ENCODE measurements at places on chromosomes 7 and 10.

DNA sequence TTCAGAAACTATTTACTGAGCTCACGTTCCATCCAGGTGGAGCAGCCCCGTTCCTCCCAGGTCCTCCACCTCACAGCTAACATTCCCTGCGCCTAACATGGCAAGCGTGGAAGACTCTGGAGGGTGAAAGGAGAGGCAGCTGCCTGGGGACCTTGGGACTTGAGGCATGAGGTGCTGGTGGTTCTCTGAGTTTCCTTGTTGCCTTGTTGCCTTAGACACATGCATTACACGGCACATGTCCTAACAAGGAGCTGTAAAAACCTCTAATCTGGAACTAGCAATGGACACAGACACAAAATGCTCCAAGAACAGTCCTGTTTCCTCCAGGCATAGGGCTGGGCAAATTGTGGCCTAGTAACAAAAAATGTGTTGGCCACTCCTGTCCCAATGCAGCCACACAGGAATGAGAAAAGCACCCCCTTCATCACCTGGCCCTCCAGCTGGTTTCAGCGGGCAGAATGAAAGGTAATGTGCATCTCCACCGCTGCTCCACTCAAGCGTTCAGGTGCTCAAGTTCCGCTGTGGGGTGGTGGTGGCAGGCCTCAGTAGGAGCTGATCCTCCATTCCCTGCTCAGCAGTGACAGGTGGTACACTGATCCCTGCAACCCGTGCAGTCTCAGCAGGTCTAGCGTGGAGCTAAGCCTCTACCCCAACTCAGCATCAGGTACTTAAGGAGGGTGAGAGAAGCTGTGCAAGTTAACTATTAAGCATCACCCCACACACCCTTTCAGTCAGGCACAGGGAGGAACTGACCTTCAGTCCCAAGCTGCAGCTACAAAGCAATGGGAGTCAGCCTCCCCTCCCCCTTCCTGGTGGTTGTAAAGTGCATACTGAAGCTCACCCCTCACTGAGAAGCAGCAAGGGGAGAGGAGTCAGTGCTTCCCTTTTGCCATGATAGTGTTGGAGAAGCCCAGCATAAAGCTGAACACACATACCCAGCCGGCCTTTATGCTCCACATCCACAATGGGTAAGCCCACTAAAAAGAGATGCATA is 382.8 kb downstream of the SDK1 start:
- no peak for DNase-seq

DNA sequence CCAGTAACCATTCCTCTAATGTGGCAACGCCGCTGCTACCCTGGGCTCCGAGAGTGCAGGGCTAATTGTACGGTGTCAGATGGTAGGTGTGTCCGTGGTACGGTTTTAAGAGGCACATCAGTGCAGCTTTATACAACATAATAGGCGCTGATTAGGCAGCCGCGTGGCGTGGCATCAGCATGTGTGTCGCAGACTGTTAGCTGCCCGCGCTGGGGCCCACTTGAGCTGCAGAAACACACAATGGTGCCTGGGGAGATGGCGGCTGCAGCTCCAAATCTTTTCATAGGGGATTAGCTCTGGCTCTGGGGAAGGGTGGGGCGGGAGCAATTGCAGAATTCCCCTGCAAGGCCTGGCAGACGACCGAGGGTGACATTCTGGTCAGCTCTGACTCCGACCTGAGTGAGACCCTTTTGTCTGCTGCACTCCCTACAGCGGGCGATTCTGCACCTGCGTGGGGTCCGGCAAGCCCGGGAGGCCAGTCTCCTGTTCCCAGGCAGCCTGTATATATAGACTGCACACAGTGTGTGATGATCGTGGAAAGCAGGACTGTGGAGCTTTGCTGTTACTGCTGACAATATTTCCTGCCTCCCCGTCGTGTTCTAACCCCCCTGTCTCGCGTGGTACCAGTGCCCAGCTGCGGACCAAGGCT is 722.7 kb upstream of the CELF2 start:
- DNase-seq = no peak

DNA sequence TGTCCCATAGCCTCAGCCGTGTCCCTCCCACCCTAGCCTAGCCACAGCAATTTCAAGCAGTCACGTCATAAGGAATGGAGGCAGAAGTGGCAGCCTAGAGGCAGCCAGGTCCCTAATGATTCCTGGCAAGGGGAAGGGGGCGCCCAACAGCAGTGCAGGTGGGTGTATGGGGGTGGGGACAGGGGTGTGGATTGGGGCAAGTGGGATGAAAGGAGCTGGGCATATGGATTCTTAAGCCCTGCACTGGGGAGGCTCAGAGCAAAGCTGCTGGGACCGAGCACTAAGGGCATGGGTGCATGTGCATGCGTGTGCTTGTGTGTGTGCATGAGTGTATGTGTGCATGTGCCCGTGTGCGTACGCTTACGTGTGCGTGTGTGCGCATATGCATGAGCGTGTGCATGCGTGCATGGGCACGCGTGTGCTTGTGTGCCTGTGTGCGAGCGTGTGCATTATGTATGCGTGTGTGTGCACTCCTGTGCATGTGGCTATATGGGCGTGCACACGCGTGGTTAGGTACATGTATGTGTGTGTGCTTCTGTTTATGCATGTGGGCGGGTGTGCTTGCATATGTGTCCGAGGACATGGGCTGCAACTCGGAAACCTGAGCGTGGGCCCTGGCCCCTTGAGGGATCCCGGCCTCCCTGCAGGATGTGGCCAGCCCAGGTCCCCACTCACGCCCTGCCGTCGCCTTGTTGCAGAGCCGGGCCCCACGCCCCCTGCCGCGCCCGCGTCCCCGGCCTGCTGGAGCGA is 34.1 kb downstream of the SH2B2 start:
- DNase-seq = no peak

DNA sequence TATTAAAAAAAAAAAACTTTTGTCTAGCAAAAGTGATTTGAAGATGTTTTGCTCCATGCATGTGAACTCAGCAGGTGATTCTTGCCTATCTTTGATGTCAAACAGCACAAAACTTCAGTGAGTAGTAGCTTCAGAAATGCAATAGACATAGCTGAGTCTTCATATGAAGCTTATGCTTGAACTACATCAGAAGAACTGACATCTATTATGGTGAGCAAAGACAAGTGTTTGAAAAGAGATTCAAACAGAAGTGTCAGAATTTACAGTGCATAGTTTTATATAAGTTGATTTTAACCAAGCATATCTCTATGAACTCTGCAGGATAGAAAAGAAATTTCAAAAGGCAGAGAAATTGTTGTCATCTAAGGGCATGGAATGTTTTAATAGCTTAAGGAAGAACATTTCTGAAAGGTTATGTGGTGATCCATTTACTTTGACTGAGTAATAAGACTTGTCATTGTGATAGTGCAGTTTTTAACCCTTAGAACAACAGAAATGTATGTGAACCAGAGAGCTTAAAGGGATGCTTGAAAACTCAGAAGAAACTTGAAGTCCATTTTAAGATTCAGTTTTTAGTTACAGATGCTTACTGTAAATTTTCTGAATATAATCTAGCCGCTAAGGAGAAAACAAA is 351.4 kb downstream of the MDFIC start:
- DNase-seq = no peak

- DNase-seq = no peak
These were observed 486.1 kb downstream of the SEMA3D start for GRCh38 chr7:84700563-84701370.

- DNase-seq = no peak
These were observed 1127.7 kb upstream of the LRRTM3 start for GRCh38 chr10:65798133-65798532.

- DNase-seq = no peak
These were observed 178.4 kb downstream of the NSUN6 start for GRCh38 chr10:18472977-18473376.

GRCh38 chr10:5092848-5093790 is 1.1 kb upstream of the AKR1C3 start:
- DNase-seq = no peak

- DNase-seq = no peak
These were observed 344.2 kb upstream of the ADARB2 start for GRCh38 chr10:2081501-2081900.

DNA sequence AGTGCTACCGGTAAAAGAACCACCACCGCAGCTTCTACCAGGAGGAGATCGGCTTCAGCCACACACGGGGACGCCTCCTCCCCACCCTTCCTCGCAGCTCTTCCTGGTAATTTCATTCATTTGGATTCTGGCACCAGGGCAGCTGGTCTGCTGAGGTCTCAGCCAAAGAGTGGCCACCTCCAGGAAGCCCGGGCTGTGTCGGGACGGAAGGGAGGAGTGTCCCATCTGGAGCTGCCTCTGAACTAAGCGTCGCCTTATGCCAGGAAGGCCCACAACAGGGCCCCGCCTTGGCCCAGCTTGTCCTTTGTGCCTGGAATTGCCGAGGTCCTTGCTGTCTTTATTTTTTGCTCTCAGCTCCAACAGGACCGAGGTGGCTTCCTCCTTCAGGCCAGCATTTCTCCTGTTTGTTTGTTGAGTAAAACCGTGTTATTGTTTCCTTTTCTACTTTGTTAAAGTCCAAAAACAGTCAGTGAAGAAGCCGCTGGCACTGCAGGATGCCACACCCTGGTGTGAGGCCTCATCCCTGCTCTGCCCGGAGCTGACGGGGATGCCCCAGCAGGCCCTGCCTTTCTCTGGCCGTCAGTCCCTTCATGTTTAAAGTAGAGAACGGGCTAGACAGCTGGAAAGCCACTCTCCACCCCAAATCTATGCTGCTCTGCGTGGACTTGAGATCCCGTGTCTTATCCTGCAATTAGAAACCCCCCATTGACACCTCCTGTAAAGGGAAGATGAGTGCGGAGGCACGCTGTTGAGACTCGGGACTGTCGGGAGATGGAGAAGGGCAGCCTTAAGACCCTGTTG is 24.5 kb upstream of the TTYH3 start:
- DNase-seq = no peak

DNA sequence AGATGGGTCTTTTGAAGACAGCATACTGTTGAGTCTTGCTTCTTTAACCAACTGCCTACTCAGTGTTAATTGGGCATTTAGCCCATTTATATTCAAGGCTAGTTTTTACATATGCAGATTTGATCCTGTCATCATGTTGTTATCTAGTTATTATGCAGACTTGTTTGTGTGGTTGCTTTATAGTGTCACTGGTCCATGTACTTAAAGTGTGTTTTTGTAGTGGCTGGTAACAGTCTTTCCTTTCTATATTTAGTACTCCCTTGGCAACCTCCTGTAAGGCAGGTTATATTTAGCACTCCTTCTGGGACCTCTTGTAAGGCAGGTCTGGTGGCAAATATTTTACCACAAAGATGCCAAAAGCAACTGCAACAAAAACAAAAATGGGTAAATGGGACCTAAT is 66.7 kb downstream of the TES start:
- no peak for DNase-seq

DNA sequence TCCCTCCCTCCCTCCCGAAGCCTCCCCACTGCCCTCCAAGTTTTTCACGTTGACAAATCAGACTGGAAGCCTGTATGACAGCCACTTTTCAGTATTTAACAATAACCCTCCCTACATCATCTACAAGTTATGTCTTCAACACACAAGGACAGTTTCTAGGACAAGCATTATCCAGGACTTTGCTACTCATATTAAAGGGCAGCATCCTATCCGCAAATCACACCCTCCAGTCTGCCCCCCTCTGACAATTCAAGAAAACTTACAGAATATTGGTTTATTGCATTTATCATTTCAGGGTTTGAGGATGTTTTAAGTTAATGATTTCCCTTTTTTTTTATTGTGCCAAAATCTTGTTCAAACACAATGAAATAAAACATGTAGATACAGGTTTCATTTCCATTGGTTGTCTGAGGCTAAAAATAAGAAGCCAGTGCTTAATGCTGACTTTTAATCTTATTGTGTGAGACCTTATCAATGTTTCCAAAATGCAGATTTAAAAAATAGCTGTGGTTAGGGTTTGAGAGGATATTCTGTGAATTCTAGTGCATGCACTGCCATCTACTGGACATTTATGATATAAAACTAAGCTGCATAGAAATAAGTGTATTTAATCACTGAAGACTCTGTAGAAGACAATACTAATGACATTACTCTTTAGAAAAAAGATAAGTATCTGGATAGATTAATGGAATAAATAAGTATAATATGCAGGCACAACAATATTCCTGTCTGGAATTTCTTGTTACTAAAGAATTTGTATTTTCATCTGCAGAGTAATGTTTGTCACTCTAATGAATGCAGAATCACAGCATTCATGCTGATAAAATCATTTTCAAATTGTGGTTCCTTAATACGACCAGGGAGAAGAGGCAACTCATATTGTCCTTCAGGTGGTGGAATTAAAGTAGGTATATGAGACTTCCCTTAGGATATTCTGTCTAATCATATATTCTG is 64.1 kb downstream of the CAV1 start:
- no peak for DNase-seq

DNA sequence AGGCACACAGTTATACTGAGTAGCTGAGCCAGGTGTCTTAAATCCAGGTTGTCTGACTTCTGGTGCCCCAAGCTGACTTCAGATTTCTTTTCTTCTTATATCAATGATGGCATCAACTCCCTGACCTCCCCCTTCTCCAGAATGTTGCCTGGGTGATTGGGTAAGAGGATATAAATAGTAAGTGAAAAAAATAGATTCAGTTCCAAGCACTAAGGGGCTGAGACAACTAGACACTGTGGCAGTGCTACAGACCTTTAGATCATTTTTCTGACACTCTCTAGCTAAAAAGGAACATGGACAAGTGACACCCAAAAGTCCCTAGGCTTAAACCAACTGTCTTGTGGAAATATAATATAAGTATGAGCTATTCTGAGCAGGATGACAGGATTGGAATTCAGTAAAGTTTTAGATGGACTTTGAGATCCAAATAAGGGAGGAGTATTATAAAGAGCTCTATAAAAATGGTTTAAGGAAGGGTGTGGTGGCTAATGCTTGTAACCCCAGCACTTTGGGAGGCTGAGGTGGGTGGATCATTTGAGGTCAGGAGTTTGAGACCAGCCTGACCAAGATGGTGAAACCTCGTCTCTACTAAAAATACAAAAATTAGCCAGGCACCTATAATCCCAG is 589.1 kb upstream of the GALNT17 start:
- no peak for DNase-seq

DNA sequence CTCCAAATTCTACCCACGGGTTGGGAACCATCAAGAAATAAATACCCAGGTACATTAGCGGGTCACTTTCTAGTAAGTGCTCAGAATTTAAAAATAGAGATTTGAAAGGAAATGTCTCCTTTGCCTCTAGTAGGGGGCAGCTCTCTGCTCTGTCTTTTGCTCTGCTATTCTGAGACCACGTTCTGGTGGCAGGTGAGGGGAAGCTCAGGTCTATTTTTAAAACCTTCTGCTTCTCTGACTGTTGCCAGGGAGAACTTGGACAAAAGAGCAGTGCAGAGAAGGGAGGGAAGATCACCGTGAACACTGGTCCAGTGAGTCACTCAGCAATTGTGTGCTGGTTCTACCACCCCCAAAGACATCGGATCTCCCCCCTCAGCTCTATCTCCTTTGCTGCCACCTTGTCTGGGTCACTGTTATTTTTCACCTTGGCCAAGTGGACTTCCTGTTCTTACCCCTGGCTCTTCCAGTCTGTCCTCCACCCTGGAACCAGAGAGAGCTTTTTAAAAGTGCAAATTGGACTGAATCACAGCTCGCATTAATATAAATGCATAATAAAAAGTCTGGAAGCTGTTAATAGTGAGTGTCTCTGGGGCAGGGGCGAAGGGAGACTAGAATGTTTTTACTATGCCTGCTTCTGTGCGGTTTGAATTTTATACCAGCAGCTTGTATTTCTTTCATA is 72.4 kb upstream of the LOXL4 start:
- DNase-seq = no peak

- no peak for DNase-seq
These were observed 25.5 kb downstream of the FAM107B start for GRCh38 chr10:14749070-14749809.

Measured in stimulated activated CD4-positive, alpha-beta T cell treated with anti-CD3 and anti-CD28 coated beads, Interleukin-15, amount 100 ng/mL, for 24 hours (primary cell).